ENCODE measurements at places on chromosomes 6 and 20.

- DNase-seq = no peak
Observed at GRCh38 chr20:58906894-58907293, 54.4 kb downstream of the GNAS start.

- no peak for DNase-seq
Observed at GRCh38 chr6:101517632-101518031, 124.1 kb downstream of the GRIK2 start.

- DNase-seq = no peak
Observed at GRCh38 chr20:46715292-46715756, 5.9 kb downstream of the SLC2A10 start.

DNA sequence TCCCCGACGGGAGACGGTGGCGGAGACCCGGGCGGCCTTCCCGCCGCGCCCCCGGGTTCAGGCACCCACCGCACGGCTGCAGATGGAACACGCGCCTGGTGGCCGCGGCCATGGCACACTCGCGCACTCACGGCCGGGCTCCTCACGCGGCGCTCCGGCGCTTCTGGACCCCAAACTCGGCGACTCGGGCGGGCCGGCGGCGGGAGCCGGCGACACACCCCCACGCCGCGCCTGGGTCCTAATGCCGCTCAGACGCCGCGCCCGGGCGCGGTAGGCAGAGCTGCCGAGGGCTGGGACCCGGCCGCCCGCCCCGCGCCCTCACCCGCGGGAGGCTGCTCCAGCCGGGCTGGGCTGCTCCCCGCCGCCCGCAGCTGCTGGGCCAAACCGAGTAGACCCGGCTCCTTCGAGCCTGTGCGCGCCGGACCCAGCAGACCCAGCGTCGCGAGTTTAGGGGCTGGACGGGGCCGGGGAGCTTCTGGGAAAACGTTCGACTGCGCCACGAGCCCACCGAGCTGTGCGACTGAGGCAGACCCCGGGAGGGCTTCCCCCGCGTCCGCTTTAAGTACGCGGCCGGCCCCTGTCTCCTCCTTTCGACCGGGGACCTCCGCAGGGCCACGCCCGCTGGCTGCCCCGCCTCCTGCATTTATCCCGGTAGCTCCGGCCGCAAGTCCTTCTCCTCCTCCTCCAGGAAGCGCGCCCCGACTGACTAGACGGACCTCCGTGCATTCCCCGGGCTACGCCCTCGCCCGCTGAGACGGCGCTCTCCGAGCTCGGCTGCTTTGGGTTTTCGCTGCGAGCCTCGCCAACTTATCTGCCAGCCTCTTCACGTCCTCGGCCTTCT is at the start of gene SLC4A11:
Gene SLC4A11 (minus strand): TSS at position 165 of the 841 bp plus-strand sequence. CDS start 53 bp downstream, at position 112.
- DNase-seq = no peak

DNA sequence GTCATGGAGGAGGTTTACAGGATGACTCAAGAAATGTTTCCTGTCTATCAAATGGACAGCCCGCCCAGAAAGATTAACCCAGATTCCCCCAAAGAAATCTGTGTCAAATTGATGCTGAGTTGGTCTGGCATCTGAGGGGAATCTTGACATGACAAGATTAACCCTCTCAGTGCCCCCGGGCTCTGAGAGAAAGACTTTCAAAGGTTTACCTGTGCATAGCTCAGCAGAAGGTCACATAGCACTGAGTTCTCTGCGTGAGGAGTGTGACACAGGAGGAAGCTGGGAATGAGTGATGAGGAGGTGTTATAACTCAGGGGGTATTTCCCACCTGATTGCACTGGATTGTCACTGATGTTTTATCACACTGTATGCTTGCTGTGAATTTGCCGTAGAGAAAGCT is 601.2 kb downstream of the DHX35 start:
- DNase-seq = no peak

DNA sequence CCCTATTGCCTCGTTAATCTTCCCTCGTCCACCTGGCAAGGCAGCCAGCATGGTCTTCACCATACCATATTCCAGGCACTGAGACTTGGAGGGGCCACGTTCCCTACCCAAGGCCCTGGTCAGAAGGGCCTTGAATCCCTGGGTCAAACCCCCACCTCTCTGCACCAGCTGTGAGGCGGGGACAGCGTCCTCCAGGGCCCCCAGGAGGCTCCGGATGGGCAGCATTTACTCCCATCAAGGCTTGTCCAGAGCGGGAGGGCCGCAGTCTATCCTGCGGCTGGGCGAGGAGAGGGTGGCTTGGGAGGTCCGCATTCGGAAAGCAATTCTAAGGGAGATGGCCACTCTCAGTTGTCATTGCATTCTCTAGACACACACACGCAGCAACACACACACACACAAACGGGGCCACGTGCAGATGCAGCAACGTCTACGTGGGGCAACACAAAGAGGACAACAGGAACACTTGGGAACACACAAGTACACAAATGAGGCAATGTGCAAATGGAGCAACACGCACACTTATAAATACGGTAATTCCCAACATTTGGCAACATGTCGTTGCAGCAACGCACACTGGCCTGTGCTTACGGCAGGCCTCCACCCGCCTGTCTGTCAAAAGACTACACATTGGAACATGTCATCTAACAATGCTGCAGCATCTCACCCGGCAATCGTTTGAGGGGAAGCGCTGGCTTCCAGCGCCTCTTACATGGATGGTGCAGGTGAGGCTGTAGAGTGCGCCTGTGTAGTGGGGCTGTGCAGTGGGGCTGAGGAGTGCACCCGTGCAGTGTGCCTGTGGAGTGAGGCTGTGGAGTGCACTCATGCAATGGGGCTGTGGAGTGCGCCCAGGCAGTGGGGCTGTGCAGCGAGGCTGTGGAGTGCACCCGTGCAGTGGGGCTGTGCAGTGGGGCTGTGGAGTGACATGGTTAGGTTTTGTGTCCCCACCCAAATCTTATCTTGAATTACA is 12.9 kb upstream of the NTSR1 start:
- DNase-seq = no peak

DNA sequence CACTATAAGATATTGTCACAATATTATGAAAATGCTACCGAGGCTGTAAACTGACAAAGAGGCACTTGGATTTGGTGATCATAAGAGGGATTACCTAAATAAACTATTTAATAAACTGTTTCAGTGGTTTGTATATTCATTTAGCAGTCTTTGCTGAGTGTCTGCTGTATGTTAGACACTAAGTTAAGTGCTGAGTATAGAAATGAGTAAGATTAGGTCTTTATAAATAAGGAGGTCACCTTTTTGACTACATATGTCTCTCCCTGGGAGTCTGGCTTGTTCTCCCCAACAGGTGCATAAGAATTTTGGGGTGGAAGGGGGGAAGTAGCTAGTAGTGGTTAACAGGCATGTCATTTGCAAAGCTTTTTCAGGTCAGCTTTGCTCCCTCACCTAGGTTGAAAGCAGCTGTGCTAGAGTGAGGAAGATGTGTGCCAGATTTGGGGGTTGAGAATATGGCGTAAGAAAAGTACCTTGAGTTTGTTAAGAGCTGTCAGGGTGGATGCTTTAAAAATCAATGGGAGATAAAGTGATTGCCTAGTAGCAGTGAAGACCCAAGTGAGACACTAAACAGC is 246.3 kb downstream of the ZFAND3 start:
- no peak for DNase-seq

DNA sequence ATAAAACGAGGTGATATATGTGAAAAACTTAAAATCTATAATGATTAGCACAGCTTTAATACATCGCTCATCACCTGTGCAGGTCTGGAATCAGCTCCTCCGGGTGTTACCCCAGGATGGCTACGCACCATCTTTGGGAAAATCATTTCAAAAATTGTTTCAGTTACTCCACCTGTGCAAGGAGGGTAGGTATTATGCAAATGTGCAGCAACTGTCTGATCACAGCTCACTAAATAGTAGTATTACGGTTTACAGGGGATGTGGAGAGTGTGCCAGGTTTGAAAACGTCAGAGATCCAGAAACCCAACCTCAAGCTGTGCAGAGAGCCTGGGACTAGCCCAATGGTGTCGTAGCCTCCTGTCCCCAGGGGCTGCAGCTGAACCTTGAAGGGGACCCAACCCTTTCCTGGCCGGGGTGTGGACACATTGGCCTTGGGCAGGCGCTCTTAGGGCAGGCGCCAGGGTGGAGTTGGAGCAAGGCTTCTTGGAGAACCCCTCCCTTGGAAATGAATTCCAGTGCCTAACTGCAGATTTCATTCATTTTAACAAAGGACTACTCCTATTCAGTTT is 24.2 kb upstream of the SGK1 start:
- no peak for DNase-seq

GRCh38 chr20:53447316-53447715 is 146.3 kb downstream of the ZNF217 start:
- DNase-seq = no peak

GRCh38 chr6:106142876-106143431 is 56.8 kb downstream of the PRDM1 start:
- DNase-seq = no peak
